ENCODE measurements at places on chromosomes 7 and 10. TPM values are rescaled to one million over a fixed set of nuclear protein-coding genes. Genes with fewer than 3 reads are reported as not detected.

Gene GLI3
- total RNA-seq, result 12.6 TPM

Gene MMRN2
- total RNA-seq, result 27.6 TPM

Gene RAPGEF5
- total RNA-seq, result 63.3 TPM

DNA sequence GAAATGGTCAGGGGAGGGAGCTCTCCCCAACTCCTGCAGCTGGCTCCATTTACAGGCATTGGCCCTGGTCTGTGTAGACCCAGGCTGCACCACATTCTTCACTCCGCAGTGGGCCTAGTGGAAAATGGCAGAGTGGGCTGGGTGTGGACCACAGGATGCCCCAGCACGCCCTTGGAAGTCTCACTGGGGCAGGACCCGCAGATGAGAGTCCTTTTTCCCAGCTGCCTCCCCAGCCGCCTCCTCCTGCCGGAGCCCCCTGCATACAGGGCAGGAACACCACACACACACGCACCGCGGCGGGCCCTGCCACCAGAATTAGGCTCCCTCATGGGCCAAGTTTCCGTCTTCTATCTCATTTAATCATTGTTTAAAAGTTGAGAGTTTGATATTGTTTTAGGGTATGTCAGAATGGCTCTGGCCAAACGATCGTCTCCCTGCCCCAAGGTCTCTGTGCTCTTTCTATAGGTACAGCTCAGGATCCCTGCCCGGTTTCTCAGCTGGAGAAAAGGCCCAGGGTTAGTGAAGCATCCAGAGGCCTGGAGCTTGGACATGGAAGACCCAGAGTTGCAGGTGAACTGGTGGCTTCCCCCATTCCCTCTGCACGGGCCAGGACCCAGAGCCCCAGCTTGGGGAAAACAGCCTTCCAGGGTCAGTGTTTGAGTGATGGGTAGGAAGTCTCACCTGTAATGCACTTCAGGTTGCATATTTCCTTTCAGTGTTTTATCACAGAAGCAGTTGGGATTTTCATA, 42.0 kb downstream of the ZNF467 start:
- no peak for DNase-seq

Gene CCDC6
- 30.6 TPM for total RNA-seq

- no peak for DNase-seq
Observed at GRCh38 chr10:132181691-132182425, 4.9 kb upstream of the DPYSL4 start.

GRCh38 chr7:38927751-38928150, 18.8 kb upstream of the VPS41 start:
- DNase-seq, result no peak

GRCh38 chr10:69335063-69335587, 56.8 kb downstream of the HK1 start:
- DNase-seq, result no peak

Gene C10orf95
- not detected for total RNA-seq

DNA sequence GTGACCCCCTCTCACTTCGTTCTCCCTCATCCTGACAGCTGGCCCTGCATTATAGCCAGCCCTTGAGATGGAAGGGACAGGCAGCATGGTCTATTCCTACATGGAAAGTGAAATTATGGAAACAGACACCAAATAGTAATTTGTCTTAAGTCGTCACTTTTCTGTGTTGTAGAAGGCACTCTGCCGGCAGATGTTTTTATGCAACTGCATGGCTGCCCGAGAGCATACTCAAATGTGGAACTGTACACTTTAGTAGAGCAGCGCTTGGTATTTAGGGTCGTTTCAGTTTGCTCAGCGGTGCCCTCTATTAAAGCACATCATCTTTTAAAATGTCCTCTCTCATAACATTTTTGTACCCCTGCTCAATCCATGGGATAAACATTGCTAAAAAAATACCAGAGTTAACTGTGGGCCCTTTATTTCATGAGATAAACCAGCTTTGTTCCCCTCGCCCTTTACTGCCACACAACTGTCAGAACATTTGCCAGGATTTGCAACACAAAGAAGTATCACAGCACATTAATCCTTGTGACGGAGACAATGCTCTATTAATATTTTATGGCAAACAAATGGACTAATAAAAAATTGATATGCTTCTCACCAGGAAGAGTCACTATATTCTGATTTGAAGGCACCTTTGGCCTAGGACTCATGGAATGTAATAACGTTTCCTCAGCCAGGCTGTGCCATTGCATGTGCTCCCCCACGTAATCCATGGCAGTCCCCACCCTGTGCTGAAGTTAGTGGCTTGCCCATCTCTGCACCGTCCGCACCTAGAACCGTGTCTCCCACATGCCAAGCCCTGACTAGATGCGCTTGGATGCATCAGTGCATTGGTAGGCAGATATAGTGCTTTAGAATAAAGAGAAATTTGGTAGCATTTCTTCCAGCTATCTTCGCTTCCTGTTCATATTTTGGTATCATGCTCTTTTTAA, 221.3 kb downstream of the PAXIP1 start:
- no peak for DNase-seq

DNA sequence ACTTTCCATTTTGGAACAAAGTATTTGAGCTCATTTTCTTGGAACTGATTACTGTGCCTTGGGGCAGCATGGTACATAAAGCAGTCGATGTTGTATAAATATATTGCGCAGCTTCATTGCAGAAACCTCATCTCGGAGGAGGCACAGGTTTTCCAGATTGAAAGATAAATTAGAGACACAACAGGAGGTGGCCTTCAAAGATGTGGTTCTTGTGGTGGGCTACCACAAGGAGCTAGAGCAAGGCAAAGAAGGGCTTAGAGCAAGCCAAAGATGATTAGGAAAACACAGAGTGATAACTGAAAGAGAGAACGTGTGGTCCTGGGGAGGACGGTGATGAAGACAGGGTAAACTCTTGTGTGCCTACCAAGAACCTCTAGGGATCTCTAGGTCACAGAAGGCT, 169.1 kb upstream of the TNS3 start:
- DNase-seq, result no peak
